Caco-2 (cell line): ENCODE measurements at places on chromosomes 1 and 21. TPM values are rescaled to one million over a fixed set of nuclear protein-coding genes. Genes with fewer than 3 reads are reported as not detected.

- no peak for DNase-seq
Measured at GRCh38 chr1:27912429-27912828, 22.4 kb upstream of the SMPDL3B start.

DNA sequence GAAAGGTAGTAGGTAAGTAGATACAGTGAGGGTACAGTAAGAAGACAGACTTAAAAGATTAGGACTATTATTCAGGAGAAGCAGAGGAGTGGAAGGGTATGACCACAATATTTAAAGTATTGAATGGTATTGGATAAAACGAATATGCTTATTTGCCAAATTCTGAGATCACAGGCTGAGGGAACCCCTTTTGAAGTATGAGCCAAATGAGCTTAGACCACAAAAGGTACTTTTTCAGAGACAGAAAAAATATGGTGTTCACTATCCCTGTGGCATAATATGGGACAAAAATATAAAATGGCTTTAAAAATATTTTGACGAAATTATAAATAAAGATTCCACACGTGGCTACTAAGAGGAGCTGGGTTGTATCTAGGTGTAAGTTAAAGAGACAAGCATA lies 880 bp upstream of the MTF2 start:
- DNase-seq: no peak

DNA sequence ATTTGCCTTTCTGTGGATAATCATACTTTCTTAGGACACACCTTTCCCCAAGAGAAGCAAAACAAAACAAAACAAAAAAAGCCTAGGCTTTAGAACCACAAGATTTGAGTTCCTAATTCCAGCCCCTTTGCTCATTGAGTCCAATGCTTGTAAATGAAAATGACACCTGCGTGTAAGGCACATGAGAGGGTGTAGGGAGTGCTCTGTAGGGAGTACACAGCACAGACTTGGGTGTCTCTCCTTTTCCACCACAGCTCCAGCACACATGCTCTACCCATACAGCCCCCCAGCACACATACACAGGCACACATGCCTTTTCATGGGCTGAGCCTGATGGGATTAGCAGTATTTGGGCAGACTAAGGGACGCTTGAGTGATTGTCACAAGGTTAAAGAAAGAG lies 9.2 kb upstream of the NGF start:
- no peak for DNase-seq

DNA sequence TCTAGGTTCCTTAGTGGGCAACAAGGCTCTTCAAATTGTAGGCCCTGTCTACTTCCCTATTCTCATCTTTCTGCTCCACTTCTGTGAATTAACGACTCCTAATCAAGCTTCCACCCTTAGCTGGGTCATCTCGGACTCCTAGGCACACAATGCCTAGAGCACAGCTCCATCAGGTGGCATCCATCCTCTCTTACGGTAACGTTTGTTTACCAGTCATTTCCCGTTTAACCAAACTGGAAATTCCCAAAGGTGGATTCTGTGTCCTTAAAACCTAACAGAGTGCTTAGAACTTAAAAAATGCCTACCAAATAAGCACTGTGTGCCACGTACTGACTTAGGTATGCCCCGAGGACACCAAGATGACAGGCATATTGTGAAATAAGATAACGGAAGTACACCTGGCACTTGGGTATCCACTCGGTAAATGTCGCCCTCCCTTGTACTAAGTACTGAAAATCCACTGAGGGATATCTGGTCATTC lies 1.5 kb downstream of the PARP1 start:
- DNase-seq: no peak

DNA sequence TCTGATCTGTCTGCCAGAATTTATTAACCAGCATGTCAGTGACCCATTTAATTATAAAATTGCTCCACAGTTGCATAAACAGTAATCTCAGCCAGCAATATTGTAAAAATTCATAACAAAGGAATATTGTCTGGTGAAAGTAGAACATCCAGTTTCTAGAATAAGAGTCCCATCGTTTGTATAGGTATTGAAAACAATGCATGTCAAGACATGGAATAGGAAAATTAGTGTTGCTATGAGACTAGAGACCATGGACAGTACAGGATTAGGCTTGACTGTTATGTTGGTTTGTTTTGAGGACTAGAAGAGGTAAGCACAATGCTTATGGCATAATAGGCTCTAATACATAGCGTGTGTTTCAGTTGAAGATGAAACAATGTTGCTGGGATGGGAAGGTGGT lies 37.1 kb downstream of the ATF6 start:
- DNase-seq: no peak

DNA sequence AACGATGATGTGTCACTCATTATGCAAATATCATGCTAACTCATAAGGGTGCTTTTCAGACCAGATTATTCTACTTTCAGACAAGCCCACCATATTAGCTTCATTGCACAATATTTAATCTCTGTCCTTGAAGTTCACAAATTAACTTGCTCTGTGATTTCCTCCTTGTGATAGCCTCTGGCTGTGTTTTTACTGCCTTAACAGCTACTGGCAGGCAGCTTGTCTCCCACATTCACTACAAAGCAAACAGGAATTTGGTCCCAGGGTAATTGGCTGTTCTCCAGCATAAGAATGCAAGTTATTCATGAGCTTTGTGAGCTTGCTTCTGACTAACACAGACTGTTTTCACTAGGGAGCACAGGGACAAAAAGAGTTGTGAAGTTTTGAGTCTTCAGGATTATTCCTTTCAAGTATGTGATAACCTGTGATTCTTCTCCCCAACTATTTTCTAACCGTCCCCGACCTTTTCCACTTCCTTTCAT lies 87.9 kb upstream of the HMCN1 start:
- DNase-seq: peak; percentile 82

GRCh38 chr1:159092036-159092760 lies 15.6 kb upstream of the AIM2 start:
- DNase-seq: no peak

FAM72C gene
- 0.46 TPM in 1 of 2 replicates, not detected in the other for total RNA-seq

- no peak for DNase-seq
Measured at GRCh38 chr1:154987326-154987725, 4.2 kb downstream of the FLAD1 start.

DNA sequence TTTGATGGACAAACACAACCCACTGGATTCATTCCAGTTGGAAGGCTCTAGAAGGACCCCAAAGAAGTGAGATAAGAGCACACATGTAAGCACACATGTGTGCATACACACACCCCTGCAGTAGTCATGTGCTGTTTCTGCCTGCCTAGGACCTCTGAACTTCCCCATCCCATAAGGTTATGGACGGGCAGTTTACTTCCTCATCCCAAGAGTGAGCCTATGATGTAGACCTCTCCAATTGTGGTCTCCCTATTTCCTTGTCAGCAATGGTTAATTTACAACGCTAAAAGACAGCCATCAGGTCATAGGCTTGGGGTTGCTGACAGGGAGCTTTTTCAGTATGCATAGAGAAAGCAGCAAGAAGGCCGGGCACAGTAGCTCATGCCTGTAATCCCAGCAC lies 15.4 kb upstream of the ADAR start:
- no peak for DNase-seq

DNA sequence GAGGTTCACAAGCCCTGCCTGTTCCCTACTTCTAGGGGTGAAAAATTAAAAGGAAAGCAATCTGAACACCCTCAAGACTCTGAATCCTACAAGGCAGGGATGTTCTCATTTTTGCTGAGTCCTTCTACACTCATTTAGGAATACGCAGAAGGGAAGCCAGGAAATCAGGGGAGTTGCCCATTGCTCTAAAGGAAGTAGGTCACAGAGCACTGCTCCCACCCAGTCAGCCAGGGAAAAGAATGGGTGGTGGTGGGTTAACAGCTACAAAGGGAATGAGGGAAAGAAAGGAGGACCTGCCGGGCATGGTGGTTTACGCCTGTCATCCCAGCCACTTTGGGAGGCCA lies 2.4 kb upstream of the CTTNBP2NL start:
- no peak for DNase-seq

MTMR11 gene
- total RNA-seq: 2.2 and 2.3 TPM in 2 replicates

GRCh38 chr1:80214888-80215540 lies 1208.5 kb upstream of the ADGRL4 start:
- no peak for DNase-seq

L1TD1 gene
- total RNA-seq: 0.29 and 0.56 TPM in 2 replicates

- no peak for DNase-seq
Measured at GRCh38 chr1:54091666-54092065, 38.3 kb downstream of the TCEANC2 start.

DNA sequence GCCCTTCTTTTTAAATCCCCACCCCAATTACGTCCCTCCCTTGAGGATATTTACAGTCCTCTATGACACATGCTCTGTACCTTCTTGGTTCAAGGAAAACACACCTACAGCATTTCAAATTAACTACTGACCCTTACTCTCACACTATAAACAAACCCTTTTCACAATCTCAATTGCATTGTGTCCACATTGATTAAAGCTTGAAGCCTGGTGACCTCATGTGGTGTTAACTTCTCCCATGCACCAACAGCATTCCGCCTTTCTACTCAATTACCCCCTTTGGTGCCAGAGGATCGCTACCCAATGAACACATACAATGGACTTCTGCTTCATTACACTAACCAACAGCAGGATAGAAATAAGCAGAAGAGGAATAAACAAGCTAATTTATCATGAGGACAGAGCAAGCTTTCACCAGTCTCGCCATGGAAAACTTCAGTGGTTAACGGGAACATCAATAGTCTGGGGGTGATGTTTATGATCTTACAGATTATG lies 15.2 kb downstream of the WLS start:
- no peak for DNase-seq
